IMR-90 (cell line): ENCODE measurements at places on chromosomes 11 and 22. TPM values are rescaled to one million over a fixed set of nuclear protein-coding genes. Genes with fewer than 3 reads are reported as not detected.

Gene MRPL11
- 45.6 and 46.6 TPM in 2 replicates for polyA plus RNA-seq

Gene VPREB1
- not detected in 2 replicates for polyA plus RNA-seq

Gene PLAAT3
- 3.9 and 4.5 TPM in 2 replicates for polyA plus RNA-seq

Gene MUC6
- not detected in 2 replicates for polyA plus RNA-seq

DNA sequence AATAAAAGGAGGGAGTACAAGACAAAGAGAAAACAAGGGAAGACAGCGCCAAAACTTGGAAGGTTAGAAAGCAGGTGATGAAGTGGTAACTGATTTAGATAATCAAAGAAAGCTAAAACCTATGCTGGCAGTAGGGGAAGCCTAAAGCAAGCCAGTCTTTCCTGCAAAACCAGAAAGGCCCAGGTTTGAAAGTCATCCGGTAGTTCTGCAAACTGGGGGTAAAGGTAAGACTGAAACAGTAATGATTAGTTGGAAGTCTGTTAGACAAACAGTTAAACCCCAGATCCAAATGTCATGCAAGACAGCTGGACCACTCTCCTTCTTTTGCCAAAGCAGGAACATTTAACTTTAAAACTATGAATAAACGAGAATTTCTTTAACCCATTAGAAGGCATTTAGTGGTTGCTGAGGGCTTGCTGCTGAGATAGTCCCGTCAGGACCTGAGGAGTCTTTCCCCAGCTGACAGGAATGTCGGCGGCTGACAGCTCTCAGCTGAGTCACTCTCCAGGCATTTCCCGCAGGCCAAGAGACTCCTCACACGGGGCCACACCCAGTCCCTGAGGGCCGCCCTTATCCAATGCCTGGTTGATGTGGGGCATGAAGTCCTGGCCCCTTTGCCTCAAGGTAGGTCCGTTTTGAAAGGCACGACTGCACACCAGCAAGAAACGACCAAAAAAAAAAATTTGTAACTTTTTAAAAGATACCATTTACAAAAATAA is 36.3 kb upstream of the CFAP300 start:
- H3K4me1 ChIP-seq, result peaks cover 10% of the 10 kb centered on the region
- H3K27me3 ChIP-seq, result no peaks in the 10 kb centered on the region
- H3K4me3 ChIP-seq, result no peak overlapping the region
- H3K27ac ChIP-seq, result no peak overlapping the region; the same call in 1 of the 2 replicates
- DNase-seq, result peak; percentile 82

- H3K27me3 ChIP-seq, result no peaks in the 10 kb centered on the region
- H3K4me3 ChIP-seq, result no peak overlapping the region
- peaks cover 15% of the 10 kb centered on the region for H3K4me1 ChIP-seq
- H3K27ac ChIP-seq, result peak overlapping the region; percentile 4; the same call in 1 of the 2 replicates
- H3K36me3 ChIP-seq, result no peaks in the 10 kb centered on the region
Observed at GRCh38 chr11:27390318-27391295, 27.6 kb upstream of the CCDC34 start.

DNA sequence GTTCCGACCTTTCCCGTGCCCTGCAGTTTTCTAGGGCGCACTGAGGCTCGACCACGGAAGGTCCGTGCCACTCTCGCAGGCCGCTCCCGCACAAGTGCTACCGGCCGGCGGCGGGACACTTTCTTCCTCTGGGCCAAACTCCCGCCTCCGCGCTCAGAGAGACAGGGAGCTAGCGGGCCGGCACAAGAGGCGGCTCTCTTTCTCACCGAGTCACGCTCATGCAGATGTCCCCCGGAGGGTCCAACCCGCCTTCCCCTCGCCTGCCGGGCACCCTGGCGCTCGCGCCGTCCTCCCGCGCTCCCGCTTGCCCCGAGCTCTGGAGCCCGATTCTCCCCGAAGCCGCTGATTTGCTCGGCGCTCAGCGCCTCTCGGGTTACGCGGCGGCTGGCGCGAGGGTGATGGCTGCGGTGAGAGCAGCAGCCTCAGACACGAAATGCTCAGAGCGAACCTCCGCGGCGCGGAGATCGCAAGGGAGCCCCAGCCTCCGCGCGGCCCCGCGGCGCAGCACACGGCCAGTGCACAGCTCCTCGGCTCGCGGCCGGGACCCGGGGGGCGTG is 1.0 kb downstream of the LMO1 start:
- no peaks in the 10 kb centered on the region for H3K36me3 ChIP-seq
- peaks cover 75% of the 10 kb centered on the region for H3K27me3 ChIP-seq
- no peaks in the 10 kb centered on the region; the same call in 1 of the 2 replicates for H3K4me1 ChIP-seq
- DNase-seq, result peak; percentile 55
- H3K4me3 ChIP-seq, result peak overlapping the region; percentile 10
- H3K27ac ChIP-seq, result no peak overlapping the region

GRCh38 chr11:86274503-86274902 is 27.5 kb upstream of the HIKESHI start:
- H3K27ac ChIP-seq, result no peak overlapping the region
- H3K4me3 ChIP-seq, result no peak overlapping the region
- no peak for DNase-seq
- H3K4me1 ChIP-seq, result peaks cover 3% of the 10 kb centered on the region; the same call in 1 of the 2 replicates
- H3K36me3 ChIP-seq, result peaks cover 2% of the 10 kb centered on the region

DNA sequence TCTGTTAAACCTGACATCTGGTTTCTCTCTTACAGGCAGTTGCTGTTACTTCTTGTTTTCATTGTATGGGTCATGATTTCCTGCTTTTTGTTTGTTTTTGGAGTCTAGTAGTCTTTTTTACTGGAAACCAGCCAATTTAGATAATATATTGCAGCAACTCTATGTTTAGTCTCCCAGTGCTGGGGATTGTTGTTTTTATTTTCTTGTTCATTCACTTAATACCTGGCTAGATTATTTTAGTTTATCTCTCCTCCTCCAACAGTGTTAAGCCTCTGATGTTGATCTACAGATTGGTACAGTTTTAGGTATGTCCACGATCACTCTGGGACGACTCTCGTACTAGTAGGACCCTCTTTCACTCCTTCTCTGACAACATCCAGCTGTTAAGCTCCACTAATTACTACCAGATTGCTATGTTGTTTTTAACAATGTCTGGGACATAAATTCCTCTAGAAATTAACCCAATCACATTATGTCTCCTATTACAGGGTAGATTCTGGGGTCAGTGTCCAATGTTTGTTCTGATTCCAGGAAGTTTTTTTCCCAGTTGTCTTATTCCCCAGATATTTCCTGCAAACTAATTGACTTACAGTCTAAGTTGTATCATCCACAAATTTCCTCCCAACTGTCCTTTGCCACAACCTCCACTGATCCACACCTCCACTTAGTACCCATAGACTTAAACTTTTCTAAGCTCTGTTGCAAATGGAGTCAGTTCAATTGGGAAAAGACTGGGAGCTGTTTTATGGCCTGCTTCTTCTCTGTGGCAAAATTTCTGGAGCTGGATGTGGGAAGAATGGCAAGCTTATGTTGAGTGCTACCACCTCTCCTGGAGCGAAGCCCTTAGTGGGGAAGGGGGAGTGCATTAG is 1280.6 kb upstream of the CNTN5 start:
- H3K27ac ChIP-seq, result peak overlapping the region; percentile 74; the same call in 1 of the 2 replicates
- H3K36me3 ChIP-seq, result no peaks in the 10 kb centered on the region
- H3K4me3 ChIP-seq, result no peak overlapping the region
- no peaks in the 10 kb centered on the region; the same call in 1 of the 2 replicates for H3K4me1 ChIP-seq
- DNase-seq, result peak; percentile 59

- H3K36me3 ChIP-seq, result no peaks in the 10 kb centered on the region
- no peaks in the 10 kb centered on the region for H3K27me3 ChIP-seq
- no peak for DNase-seq
Observed at GRCh38 chr11:9823887-9824385, 160.1 kb downstream of the SWAP70 start.

DNA sequence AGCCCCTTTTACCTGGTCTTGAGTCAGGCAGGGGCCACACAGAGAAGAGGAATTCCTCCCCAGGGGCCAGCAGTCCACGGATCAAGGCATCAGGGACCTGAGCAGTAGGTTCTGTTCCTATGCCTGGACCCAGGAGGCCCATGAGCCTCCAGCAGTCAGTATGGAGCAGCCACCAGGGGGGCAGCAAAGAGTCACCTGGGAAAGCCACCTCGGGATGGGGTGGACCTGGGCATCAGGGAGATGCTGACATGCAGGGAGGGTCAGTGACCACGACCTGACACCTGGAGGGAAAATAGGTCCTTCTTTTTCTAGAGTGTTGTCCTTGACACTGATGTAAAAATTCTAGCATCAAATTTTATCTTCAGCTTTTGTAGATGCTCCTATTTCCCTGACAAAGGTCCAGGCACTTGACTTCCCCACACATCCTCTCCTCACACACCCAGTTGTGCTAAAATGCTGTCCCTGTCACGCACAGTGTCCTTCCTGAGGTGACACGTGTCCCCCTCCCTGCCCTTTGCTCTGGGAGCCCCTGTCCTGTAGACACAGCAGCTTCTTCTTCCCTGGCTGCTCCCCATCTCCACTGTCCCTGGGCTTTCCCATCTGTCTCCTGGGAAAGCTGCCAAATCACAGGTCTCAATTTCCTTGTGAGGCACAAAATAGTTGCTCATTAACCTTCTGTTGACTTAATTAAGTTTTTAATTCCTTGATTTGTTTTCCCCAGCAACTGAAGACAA is 70.0 kb upstream of the IGLL5 start:
- DNase-seq, result no peak
- no peak overlapping the region for H3K4me3 ChIP-seq
- H3K36me3 ChIP-seq, result no peaks in the 10 kb centered on the region
- H3K4me1 ChIP-seq, result no peaks in the 10 kb centered on the region
- peaks cover 4% of the 10 kb centered on the region; the same call in 1 of the 2 replicates for H3K27me3 ChIP-seq

DNA sequence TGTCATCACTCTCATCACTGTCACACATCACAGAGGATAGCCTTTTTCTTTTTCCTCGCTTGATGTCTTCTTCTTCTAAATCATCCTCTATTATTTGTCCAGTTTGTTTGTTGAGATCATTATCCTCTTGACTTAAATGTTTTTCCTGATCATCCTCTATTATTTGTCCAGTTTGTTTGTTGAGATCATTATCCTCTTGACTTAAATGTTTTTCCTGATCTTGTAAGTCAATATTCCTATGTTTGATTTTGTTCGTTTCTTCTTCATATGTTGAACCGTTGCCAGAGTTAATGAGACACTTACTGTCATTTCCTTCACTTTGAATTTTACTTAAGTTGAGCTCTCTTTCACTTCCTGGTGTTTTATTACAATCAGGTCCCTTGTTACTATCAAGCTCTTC is 5.6 kb downstream of the CCDC82 start:
- peaks cover 4% of the 10 kb centered on the region for H3K36me3 ChIP-seq
- DNase-seq, result no peak
- H3K27ac ChIP-seq, result no peak overlapping the region
- H3K4me1 ChIP-seq, result no peaks in the 10 kb centered on the region; the same call in 1 of the 2 replicates

DNA sequence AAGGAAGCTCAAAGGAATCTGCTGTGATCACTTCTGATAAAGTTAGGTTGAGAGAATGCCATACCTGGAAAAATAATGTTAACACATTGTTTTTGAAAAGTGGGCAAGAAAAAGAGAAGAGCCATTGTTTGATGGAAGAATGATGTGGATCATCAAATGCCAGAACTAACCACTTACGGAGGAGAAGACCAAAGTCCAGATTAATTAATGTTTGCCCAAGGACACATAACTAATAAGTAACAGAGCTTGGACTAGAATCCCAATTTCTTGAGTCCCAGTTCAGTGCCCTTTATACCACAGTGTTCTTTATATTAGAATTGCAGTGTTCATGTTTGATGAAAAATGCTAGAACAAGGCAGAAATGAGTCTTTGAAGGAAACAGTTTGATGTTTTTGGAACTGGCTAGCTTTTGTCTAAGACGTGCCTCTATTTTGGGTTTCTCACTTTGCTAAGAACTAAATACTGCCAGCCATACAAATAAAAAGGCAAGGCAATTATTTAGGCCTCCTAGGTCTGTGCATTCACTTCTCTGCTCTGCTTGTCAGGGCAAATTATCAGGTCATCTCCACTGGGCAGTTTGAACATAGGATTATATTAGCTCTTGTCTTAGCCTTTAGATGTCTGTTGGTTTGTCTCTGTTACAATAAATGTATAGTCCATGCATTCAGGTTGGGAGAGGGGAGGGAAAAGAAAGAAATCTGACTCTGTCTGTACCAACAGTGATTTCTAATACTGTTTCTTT is 72.3 kb downstream of the TRIM44 start:
- no peaks in the 10 kb centered on the region for H3K4me1 ChIP-seq
- H3K4me3 ChIP-seq, result no peak overlapping the region
- no peaks in the 10 kb centered on the region for H3K27me3 ChIP-seq
- DNase-seq, result no peak

GRCh38 chr11:64084951-64085710 is 49.4 kb downstream of the FLRT1 start:
- peaks cover 7% of the 10 kb centered on the region; the same call in 1 of the 2 replicates for H3K4me1 ChIP-seq
- no peaks in the 10 kb centered on the region for H3K36me3 ChIP-seq
- H3K27me3 ChIP-seq, result peaks cover 3% of the 10 kb centered on the region; the same call in 1 of the 2 replicates
- no peak overlapping the region for H3K4me3 ChIP-seq
- no peak overlapping the region for H3K27ac ChIP-seq

DNA sequence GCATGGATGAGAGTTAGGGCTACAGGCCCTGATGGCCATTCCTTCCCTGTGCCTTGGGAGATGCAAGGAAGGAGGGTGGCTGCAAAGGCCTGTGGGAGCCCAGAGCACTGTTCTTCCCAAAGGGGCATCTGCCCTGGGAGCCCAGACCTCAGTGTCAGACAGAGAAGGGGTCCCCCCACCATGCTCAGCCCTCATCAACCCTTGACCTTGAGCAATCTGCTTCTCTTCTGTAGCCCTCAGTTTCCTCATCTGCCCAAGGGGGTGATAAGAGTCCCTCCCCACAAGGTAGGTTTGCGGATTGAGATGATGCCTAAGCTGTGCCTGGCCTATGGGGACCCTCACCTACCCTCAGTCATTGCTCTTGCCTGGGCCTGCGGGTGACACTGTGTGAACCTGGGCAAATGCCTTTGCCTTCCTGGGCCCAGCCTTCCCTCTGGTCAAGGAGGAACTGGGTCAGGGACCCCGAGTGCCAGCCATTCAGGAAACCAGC is 47.5 kb downstream of the IGLL5 start:
- no peaks in the 10 kb centered on the region for H3K36me3 ChIP-seq
- no peaks in the 10 kb centered on the region for H3K4me1 ChIP-seq
- peaks cover 6% of the 10 kb centered on the region for H3K27me3 ChIP-seq
- H3K4me3 ChIP-seq, result no peak overlapping the region
- no peak for DNase-seq

DNA sequence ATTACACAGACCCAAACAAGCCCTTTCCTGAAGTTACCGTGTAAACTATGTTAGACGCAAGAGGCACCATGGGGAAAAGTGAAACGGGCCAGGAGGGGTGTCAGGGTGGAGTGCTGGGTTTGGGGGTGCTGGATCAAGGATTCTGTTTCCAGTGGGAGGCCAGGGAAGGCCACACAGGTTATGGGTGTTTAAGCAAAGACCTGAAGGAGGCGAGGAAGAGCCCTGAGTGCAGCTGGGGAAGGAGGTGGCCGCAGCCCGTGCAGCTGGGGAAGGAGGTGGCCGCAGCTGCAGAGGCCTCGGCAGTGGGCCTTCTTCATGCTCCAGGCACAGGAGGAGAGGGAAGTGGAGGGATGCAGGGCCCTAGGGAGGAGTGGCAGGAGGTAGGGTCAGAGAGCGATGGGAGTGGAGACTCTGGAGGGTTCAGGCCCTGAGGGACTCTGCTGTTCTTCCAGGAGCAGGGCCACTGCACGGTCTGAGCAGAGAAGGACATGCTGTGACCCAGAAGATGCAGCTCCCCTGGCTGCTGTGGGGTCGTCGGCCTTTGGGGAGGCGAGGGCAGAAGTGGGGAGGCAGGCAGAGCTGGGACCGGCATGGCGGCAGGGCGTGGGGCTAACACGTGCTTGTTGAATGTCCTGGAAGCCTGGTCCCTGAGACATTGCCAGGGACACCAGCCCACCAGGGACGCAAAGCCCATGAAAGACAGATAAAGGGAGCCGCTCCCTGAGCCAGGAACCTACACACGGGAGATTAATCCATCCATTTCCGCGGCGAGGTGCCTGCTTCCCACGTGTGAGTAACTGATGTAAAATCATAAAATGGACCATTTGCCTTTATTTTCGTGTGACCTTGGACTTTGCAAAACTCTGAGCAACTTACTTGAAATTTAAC is 1049.1 kb downstream of the BRD1 start:
- no peaks in the 10 kb centered on the region for H3K4me1 ChIP-seq
- no peak overlapping the region for H3K27ac ChIP-seq
- no peaks in the 10 kb centered on the region for H3K27me3 ChIP-seq
- no peak for DNase-seq
- no peaks in the 10 kb centered on the region for H3K36me3 ChIP-seq
